Esophagus mucosa (tissue), 1 donor: ENCODE measurements at places on chromosomes 7 and 10.

DNA sequence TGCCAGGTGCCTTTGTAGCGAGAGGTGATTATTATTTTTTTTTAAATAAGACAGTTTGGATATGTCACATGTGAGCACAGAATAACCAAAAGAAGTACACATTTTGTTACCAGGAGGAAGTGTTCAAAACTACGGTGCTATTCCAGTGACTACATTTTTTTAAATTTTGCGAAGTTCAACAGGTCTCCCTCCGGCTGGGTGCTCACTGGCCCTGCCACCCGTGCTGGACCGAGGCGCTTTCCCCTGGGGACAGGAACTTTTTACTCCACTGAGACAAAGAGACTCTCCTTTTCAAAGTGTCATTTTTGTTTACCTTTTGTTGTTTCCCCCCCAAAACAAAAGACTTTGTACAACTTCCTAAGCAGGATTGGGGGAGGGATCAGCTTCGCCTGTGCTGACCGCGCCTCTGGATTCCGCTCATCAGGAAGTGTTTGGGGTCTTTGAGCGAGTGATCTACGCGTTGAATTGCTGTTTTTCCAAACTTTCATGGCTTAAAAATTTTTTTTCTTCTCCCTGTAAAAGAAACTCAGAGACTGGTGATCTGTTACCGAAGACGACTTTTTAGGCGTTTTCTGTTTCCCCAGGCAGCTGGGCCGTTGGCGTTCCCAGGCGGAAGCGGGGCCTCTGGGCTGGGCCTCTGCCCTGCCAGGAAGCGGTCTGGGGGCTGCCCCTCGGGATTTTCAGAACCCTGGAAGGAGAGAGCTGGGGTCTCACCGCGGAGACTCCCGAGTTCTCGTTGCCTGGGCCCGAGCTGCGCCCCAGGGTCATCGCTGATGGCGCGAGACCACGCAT is 7.2 kb downstream of the EN2 start:
- ATAC-seq, result no peak

DNA sequence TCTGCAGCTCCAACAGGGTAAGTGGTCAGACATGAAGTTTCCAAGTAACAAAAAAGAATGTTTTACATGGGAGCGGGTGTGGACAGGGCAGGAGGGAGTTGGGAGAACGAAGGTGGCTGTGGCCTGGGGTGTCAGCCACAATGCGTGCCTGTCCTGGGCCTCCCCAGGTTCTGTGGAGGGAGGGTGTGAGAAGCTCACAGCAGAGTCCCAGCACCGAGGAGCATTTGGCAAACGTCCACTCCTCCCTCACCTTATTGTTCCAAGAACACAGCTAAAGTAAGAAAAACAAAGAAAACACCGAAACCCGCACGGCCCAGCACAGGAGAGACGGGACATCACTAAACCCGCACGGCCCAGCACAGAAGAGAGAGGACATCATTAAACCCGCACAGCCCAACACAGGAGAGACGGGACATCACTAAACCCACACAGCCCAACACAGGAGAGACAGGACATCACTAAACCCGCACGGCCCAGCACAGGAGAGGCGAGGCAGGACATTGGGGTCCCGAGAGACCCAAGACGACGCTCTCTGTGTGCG is 226.4 kb downstream of the MAD1L1 start:
- no peak for ATAC-seq

DNA sequence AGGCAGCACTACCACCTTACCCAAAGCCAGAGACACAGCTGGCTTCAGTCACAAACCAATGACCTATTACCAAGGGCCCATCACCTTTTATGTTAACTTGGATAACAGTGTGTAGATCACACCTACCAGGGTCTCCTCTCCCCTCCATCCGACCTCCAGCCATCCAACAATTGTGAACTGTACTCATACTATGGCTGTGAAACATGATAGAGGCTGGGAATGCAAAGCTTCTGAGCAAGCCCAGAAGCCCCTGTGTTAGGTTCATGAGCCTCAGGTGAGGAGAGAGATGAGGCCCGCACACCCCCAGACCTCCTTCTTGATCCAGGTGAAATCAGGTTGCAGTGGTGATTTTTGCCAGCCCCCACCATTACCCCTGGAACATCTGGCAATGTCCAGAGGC is 47.7 kb downstream of the PNLIPRP2 start:
- no peak for ATAC-seq

- no peak for ATAC-seq
These were observed 262.8 kb downstream of the DGKB start for GRCh38 chr7:14639801-14640200.

DNA sequence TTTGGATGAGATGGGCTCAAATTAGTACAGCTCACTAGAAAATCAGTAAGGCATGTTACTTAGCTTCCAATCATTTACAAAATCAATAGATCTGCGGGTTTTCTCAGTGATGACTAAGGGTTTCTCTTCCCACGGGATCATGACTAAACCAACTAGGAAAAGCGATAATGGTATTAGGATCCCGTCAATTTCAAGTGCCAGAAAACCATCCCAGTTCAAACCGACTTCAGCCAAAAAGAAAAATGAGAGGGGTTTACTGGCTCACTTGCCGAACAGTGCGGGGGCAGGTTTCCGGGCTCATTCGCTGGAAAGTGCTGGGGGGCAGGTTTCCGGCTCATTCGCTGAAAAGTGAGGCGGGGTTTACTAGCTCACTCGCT is 62.1 kb upstream of the LYZL2 start:
- ATAC-seq, result no peak

GRCh38 chr7:129401228-129401966 is 32.8 kb upstream of the STRIP2 start:
- ATAC-seq, result peak; percentile 69

GRCh38 chr10:5047912-5048628 is 44.4 kb upstream of the AKR1C2 start:
- no peak for ATAC-seq

- no peak for ATAC-seq
These were observed 31.0 kb upstream of the TRUB1 start for GRCh38 chr10:114906981-114907380.

- no peak for ATAC-seq
These were observed 204.6 kb upstream of the POM121L12 start for GRCh38 chr7:52830801-52831200.

- no peak for ATAC-seq
These were observed 20.4 kb downstream of the PARP12 start for GRCh38 chr7:140042386-140042670.

DNA sequence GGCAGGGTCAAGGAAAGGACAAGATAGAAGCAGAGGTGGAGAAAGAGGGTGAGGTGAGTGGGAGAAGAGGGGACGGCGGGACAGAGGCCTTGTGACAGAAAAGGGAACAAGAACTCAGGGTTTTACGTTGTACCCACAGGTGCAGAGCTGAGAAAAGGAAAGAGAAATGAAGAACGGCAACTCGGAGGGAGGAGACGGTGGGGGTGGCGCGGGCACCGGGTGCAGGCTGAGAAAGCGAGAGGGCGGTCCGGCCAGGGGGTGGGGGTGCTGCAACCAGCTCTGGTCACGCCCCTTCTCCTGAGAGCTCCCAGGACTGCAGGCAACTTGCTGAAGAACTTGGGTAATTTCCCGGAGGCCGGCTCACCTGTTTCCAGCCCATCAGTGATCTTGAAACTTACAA is 65.3 kb downstream of the CARD11 start:
- peak; percentile 77 for ATAC-seq

DNA sequence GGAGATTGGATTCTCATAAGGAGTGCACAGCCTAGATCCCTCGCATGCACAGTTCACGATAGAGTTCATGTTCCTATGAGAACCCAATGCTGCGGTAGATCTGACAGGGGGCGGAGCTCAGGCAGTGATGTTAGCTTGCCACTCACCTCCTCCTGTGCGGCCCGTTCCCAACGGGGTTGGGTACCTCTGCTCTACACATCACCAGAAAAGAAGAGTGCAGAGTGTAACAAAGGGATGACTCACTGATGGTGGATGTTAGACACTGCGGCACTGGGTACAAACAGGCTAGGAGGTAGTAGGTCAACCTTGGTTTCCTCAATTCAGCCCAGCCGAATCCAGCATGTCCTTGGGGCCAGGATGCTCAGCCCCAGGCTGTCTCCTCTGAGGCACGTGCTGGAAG is 66.8 kb upstream of the CHST15 start:
- no peak for ATAC-seq

GRCh38 chr10:124740369-124741280 is 3.6 kb downstream of the FAM53B start:
- peak; percentile 16 for ATAC-seq

GRCh38 chr10:88971221-88972061 is 18.9 kb upstream of the ACTA2 start:
- ATAC-seq, result no peak

DNA sequence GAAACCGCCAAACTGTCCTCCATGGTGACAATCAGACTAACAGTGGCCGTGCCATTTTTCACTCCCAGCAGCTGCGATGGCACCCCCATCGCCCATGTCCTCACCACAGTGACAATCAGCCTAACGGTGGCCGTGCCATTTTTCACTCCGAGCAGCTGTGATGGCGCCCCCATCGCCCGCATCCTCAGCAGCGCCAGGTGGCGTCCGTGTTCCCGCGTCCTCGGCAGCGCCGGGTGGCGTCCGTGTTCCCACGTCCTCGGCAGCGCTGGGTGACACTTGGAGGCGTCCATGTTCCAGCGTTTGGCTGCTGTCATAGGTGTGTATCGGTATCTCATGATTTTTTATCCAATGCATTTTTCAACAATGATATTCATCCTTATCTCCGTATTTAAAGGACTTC is 267.3 kb downstream of the PTPRN2 start:
- ATAC-seq, result no peak

- no peak for ATAC-seq
These were observed 50.7 kb upstream of the TMEM236 start for GRCh38 chr10:17701301-17701700.

DNA sequence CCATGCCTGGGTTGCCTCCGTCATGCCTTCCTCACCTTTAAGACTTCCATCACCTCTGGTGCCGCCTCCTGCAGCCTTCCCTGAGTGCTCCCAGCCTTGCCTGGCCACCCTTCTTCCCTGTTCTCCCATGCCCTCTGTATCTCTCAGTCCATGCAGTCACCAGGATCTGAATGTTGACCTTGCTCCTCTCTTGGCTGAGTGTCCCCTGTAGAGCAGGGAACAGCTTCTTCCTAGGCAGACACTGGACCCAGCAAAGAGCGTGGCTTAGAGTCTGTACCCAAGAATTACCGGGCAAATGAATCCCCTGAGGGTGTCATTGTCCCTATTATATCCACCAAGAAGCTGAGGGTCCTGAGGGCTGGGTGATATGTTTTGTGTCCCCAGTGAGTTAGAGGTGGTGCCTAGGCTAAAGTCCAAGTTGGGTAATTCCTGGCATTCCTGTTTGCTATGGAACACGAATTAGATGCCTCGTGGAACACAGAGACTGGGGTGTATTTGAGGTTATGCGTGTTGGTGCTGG is 505.6 kb downstream of the RPS24 start:
- ATAC-seq, result no peak

GRCh38 chr7:157688533-157689268 is 351.9 kb downstream of the DNAJB6 start:
- ATAC-seq, result no peak

DNA sequence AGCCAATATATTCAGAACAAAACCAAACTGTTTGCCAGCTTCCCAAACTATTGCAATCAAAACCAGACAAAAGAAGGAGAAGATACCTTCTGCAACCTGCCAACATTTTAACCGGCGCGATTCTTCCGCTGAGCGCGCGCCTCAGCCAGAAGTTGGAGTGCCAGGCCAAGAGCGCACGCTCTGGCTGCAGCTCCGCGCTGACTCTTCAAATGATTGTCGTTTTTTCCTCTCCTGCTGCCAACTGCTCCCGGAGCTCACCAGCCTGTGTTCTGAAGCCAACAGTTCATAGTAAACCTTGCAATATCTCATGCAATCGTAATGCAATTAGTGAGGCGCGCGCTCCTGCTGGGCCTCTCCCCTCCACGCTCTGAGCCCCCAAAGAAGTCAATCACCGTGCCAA is 259.7 kb upstream of the MGMT start:
- no peak for ATAC-seq

- ATAC-seq, result no peak
These were observed 157.0 kb downstream of the TAX1BP1 start for GRCh38 chr7:27897001-27897400.

- no peak for ATAC-seq
These were observed 23.5 kb downstream of the ADK start for GRCh38 chr10:74174521-74174920.

DNA sequence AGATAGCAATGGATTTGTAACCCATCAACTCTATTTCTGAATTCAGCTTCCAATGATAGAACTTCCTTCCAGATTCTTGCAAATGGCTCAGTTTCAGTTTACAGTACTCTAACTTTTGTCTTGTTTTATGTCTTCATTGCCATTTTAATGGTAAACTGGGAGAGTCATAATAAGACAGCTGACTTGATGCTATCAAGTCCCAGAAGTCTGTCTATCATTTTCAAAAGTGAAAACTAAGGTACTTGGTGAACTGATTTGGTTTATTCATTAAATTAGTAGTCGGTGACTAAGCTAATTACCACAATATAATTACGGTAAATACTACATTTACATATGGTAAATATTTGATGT is 25.0 kb downstream of the RTKN2 start:
- ATAC-seq, result no peak

DNA sequence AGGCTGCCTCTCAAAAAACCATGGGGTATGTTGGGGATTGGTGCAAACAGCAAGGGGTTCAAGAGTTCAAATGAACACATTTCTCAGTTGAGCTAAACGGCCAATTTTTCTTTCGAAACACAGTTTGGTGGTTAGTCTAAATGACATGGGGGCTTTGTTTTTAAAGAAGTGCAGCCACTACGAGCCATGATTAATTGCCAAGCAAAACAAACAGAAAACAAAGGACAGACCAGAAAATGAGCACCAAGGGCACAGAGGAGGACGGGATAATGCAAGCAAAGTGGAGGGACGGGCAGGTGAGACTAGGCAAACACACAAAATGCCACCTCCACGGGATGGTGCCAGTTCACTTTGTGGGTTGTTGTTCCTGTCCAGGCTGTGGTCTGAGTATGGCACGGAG is 64.5 kb upstream of the PDLIM1 start:
- ATAC-seq, result no peak

GRCh38 chr7:157411580-157411979 is 74.8 kb downstream of the DNAJB6 start:
- no peak for ATAC-seq

GRCh38 chr7:138387755-138388475 is 72.1 kb upstream of the TRIM24 start:
- ATAC-seq, result no peak

- ATAC-seq, result peak; percentile 74
These were observed 340.3 kb upstream of the PRKCQ start for GRCh38 chr10:6920072-6921019.
